ENCODE measurements at places on chromosomes 4 and X.

- no peak for DNase-seq
Observed at GRCh38 chr4:37243722-37244582, 591 bp upstream of the NWD2 start.

- no peak for DNase-seq
Observed at GRCh38 chr4:7747062-7747385, 192.6 kb downstream of the AFAP1 start.

- DNase-seq: no peak
Observed at GRCh38 chrX:107825698-107826237, at the start of gene MID2. MID2 (plus strand) TSS chrX:107825866; CDS start chrX:107826427, 561 bp downstream.

DNA sequence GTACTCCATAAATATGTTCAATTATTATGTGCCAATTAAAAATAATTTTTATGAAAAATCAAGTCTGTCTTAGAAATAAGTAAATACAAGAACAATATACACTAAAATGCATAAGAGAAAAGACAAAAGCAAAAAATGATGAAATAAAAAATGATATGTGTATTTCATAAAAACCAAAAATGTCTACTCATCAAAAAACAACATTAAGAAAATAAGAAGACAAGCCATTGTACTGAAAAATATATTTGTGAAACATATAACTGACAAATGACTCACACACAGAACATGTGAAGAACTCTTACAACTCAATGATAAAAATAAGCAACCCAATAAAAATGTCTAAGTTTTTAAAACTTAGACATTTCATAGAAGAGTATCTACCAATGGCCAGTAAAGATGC lies 34.1 kb upstream of the ENOX2 start:
- no peak for DNase-seq

- DNase-seq: no peak
Observed at GRCh38 chr4:8374851-8375649, 65.5 kb downstream of the ACOX3 start.

- no peak for DNase-seq
Observed at GRCh38 chr4:69909195-69909594, 21.7 kb upstream of the CSN1S1 start.

DNA sequence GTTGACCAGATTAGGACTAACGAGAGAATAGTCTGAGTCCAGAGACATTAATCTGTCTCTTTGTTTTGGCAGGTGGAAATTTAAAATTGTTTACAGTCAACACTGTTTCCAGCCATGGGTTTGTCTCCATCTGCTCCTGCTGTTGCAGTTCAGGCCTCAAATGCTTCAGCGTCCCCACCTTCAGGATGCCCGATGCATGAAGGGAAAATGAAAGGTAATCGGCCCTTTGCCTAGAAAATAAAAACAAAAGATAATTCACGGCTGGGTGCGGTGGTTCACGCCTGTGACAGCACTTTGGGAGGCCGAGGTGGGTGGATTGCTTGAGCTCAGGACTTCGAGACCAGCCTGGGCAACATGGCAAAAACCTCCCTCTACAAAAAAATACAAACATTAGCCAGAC lies 815 bp downstream of the HCCS start:
- DNase-seq: no peak

- DNase-seq: no peak
Observed at GRCh38 chr4:158624889-158625478, 46.7 kb downstream of the C4orf46 start.

DNA sequence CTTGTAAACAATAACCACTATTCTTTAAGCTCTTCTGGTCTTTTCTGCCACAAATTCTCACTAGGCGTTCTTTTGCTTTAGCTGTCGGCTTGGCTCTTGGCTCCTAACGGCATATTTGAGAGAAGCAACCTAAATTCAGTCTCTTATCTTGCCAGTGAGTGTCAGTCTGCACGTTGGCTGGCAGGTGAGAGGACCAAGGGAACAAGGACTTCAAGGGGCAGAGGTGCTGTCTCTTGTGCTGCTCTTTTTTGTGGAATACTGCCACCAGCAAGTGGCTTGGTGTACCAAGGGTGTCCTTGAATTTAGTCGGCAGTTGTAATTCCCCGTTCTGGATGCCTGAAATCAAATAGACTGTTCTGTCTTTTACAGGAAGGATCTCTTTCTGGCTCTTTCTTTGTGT lies 77.8 kb upstream of the SLC4A4 start:
- no peak for DNase-seq

- DNase-seq: no peak
Observed at GRCh38 chr4:37989398-37990260, 29.4 kb downstream of the PTTG2 start.

All from HS-27A (cell line).